Motor neuron (in vitro differentiated cells): ENCODE measurements at places on chromosomes 12 and 14. TPM values are rescaled to one million over a fixed set of nuclear protein-coding genes. Genes with fewer than 3 reads are reported as not detected.

Gene LRP1-AS
- 0.57 TPM in 1 of 2 replicates, not detected in the other for total RNA-seq

GRCh38 chr12:86216591-86216990, 39.6 kb downstream of the MGAT4C start:
- no peak for ATAC-seq

- peak; percentile 98 for ATAC-seq
These were observed 29.5 kb downstream of the RAB35 start for GRCh38 chr12:120086801-120087621.

Gene CCDC38
- 0.63 and 2.0 TPM in 2 replicates for total RNA-seq

DNA sequence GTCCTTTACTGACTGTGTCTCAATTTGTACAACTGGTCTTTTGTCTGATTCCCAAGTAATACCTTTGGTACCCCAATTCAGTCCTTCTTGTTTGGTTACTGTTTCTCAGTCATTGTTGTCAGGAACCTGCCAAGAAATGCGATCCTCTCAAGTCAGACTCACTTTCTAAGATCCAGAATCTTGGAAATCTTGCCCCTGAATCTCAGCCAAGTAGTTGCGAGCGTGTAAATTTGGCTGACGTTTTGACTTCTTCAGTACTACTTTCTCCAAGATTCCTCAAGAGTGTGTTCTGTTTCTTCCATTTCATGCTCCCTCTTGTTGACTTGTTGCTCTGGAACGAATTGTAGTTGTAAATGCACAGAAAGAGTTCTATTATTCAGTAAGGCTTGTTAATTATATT, 114.0 kb downstream of the MSRB3 start:
- ATAC-seq = no peak

DNA sequence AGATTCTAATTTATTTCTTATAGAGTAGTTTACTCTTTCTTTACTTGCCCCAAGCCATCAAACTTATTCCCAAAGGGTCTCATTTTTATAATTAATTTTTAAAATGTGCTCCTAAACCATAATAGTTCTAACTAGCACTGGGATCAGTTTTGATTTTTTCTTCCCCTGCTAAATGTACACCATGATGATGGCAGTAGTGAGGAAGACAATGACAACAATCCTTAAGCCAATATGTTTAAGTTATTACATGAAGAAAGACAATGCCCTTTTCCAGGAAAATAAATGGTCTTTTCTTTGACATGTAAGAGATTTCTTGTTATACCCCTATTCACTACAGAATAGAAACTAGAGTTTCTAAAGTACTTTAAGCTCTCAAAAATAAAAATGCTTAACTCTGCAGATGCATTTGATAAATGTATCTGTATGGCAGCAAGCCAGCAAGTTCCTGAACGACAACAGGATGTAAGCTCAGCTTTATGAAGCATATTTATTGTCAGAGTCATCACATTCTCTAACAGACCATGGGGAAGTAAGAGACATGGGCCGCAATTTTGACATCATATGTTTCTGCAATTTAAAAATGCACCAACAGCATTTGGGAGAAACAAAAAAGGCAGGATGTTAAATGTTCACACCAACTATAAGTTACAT, 36.0 kb upstream of the SNX6 start:
- no peak for ATAC-seq

- ATAC-seq = peak; percentile 63
These were observed 1.1 kb downstream of the IPO8 start for GRCh38 chr12:30694412-30695198.

Gene NDUFA9
- 27.4 and 36.4 TPM in 2 replicates for total RNA-seq

- no peak for ATAC-seq
These were observed 2.1 kb downstream of the KRT83 start for GRCh38 chr12:52319097-52319496.

DNA sequence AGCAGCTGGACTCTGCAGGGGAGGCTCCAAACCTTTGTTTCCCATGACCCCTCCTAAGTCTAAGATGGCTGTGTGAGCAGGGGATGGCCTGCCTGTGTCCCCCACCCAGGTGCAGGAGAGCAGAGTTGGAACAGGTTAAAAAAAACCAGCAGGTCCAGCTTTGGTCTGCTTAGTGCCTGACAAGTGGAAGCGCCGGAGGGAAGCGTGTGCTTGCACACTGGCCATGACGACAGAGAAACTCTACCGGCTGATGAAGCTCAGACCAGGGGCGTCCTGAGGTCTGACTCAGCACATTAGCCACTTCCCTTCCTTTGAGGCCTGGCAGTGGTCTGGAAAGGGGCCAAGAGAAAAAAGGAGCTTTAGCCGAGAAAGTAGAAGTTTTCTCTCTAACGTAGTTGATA, 280.1 kb downstream of the VRK1 start:
- ATAC-seq = peak; percentile 86

GRCh38 chr14:60106339-60106738, 14.6 kb downstream of the PCNX4 start:
- ATAC-seq = peak; percentile 53

Gene KRT86
- 0.43 TPM in 1 of 2 replicates, not detected in the other for total RNA-seq

- no peak for ATAC-seq
These were observed 479.4 kb downstream of the VRK1 start for GRCh38 chr14:97276573-97276972.

DNA sequence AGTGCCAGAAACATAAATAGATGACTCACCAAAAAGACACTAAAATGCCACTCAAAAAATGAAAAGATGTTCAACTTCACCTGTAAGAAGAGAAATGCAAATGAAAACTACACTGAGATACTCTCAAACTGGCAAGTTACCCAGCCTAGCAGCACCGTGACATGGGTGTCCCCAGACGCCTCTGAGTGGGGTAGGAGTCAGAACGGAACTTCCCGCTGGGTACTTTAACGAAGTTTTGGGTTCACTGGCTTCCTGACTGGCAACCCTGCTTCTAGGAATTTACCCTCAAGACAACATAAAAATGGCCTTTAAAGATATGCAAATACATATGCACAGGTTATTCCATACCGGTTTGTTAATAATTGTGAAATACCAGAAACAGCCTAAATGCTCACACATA, 52.6 kb downstream of the RIMBP2 start:
- ATAC-seq = no peak
